Hematopoietic multipotent progenitor cell treated with erythropoietin and hydrocortisone succinate and interleukin-3 and kit ligand, for 8 days (in vitro differentiated cells): ENCODE measurements at places on chromosomes 12 and 14.

- DNase-seq = no peak
Observed at GRCh38 chr12:10688042-10688441, 14.2 kb upstream of the STYK1 start.

GRCh38 chr12:96193725-96194575 is at the start of gene ELK3:
ELK3 (plus strand) TSS chr12:96194375.
- peak; percentile 45 for DNase-seq

GRCh38 chr14:37587131-37587803 is 7.8 kb downstream of the FOXA1 start:
- DNase-seq = no peak

GRCh38 chr14:101501341-101501740 is 60.0 kb upstream of the DIO3 start:
- DNase-seq = no peak

DNA sequence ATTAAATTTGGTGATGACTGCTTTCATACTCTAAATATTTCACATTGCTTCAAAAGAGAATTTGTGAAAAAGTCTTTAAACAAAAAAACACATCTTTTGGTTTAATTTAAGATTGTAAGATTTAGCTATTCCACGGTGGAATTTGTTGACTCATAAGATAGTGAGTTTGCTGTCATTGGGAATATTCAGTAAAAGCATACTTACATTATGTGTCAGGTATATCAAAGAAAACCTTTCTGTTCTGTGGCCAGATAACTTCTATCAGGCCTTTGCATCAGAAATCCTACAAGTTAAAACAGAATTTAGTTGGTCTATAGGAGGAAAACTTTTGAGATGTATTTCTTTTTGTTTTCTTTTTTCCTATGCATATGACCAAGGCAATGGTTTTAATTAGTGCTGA is 148.8 kb upstream of the E2F7 start:
- DNase-seq = no peak

DNA sequence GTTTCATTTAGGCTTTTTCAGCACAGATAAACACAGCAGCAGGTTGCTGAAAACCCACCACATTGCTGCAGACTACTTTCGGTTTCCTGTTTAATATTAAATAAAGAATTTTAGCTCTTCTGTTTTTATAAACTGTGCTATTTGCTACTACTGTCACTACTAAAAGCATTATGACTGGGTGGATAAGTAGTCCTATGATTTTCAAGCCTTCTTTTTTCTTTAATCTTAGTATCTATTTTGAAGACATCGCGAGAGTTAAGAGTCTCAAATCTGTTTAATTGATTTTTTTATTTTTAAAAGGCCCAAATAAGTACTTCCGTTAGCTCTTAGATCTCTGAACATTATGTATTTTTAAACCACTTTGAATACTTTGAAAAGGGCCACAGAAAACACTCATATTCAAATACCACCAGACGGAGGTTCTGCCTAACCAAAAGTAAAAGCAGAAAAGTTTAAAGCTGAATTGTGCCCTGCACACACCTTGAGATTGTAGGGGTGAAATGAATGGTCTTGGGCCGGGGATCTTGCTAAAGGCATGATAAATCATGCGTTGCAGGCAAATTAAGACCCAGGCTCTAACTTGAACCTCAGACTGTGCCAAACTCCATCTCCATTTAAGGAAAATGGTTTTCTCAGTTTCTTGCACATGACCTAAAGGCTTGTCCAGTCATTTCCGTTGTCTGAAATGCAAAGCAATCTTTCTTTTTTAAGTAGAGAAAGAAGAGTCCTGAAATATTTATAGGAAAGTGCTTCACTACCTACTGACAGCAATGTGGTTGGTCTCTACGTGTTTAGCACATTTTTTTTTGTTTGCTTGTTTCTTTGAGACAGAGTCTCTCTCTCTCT is 13.6 kb upstream of the FOXN3 start:
- peak; percentile 38 for DNase-seq

- DNase-seq = no peak
Observed at GRCh38 chr12:89092297-89092696, 260.0 kb downstream of the DUSP6 start.

DNA sequence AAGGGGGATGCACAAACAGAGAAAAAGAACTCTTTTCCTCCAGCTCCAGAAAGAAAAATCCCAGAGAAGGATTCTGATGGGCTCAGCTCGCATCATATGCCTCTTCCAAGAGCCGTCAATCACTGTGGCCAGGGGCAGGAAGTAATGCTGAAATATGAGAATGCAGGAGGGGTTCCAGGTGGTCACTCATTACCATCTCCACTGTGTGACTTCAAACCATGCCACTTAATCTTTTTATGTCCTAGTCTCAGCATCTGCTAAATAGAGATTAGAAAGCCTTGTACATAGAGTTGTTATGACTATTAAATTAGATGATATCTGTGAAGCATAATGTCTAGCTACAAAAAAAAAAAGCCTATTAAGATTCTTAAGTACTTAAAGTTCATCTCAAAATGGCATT is 65.6 kb upstream of the FICD start:
- no peak for DNase-seq

- DNase-seq = peak; percentile 29
Observed at GRCh38 chr12:11719678-11720099, 70.2 kb downstream of the ETV6 start.

DNA sequence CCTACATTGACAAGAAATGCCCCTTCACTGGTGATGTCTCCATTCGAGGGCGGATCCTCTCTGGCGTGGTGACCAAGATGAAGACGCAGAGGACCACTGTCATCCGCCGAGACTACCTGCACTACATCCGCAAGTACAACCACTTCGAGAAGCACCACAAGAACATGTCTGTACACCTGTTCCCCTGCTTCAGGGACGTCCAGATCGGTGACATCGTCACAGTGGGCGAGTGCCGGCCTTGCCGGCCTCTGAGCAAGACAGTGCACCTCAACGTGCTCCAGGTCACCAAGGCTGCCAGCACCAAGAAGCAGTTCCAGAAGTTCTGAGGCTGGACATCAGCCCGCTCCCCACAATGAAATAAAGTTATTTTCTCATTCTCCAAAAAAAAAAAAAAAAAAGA is 2.8 kb downstream of the GOLGA3 start:
- no peak for DNase-seq

- no peak for DNase-seq
Observed at GRCh38 chr12:67661311-67662021, 12.9 kb downstream of the DYRK2 start.

DNA sequence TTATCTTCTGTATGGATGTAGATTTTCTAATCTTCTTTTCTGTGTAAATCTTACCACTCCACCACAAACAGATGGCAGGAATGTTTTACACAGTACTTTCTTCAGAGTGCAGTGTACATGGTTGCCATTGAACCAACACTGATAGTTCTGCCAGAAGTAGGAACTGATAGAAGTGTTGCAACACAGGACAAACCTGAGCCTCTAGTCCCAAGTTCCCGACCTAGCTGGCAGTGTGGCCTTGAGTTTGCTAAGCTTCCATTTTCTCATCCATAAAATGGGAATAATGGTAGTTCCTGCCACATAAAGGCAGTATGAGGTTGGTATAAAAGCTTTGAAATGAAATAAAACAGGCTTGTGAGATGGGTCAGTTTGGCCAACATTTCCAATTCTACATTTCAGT is 50.8 kb upstream of the SAV1 start:
- no peak for DNase-seq

DNA sequence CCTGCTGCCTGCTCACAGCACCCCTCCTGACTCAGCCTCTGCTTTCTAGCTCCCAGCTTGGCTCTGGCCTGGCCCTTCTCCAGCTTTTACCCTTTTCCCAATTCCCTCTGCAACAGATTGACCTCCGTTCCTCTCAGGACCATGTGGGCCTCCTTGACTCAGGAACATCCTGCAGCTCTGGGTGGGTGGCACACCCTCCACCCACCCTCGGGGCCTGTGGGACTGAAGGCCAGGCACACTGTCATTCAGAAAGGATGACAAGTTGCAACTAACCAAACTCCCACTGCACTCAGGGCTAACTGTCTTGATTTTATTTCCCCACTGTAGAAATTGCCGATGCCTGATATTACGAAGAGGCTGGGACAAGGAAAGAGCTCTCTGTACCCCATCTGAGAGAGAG is 59.4 kb downstream of the HELB start:
- DNase-seq = no peak

GRCh38 chr14:94395282-94395887 is 7.0 kb upstream of the SERPINA1 start:
- DNase-seq = no peak

DNA sequence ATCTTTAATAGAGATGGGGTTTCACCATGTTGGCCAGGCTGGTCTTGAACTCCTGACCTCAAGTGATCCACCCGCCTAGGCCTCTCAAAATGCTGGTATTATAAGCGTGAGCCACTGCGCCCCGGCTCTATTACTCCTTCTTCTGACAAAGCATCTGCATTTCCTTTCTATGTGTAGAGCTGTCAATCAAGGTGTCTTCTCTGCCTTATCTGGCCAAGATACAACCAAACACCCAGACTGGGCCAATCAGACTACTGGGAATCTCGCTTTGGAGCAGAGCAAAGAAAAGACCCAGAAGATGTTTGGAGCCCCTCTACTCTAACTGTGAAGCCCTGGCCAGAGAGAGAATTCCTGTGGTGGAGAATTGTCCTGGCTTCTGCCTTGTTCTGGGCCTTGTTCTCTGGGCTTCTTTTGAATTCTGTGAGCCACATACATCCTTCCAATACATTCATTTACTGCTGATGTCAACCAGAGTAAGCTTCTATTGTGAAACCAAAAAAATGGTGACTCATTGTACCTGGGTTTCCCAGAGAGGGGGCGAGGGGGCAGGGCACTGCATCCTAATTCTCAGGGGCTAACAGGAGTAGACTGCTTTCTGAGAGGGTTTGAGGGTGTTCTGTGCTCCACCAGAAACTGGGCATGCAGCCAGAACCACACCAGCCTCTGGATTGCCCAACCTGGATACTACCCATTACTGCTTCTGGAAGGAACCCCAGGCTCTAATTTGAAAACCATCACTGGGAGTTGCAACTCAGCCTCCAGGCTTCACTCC is 18.8 kb upstream of the FLVCR2 start:
- peak; percentile 25 for DNase-seq

DNA sequence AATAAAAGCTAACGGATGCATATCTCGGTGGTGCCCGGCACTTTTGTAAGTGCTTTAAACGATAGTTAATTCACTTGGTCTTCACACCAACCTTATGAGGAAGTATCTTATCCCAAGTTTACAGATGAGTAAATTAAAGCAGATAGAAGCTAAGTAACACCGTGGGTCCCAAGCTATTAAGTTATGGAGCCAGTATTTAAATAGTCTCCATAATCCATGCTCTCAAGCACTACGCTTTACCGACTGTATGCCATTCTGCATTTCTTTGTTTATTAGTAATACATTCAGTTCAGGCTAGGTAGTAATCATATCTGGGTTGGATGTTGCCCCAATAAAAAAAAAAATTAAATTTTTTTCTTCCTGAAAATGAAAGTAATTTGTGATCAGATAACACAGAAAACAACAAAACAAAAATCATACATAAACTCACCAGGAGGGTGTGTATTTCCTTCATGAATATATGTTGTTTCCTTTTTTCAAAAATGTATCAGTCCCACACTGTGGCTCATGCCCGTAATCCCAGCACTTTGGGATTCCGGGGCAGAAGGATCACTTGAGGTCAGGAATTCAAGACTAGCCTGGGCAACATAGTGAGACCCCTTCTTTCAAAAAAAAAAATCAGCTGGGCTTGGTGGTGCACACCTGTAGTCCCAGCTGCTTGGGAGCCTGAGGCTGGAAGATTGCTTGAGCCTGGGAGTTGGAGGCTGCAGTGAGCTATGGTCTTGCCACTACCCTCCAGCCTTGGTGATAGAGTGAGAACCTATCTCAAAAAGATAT is 1.4 kb upstream of the M6PR start:
- peak; percentile 49 for DNase-seq

GRCh38 chr12:68031881-68032739 is 42.9 kb downstream of the IFNG-AS1 start:
- DNase-seq = no peak

DNA sequence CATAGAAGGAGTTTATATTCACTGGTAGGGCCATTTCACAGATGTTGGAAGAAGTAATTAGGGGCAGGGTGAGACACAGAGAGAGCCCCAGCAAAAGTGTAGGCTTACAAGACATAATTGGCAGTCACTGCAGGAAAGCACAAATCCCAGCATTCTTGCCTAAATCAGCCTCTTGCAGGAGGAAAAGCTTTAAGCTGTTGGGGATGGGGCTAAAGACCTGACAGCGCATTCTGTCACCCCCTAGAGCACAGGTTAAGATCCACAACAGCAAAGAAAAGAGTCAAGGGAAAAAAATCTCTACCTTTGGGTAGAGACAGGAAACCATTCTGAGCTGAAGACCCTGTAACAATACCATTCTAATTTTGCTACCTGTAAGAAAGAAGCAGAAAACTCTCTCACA is 409.0 kb downstream of the DAD1 start:
- DNase-seq = no peak

- no peak for DNase-seq
Observed at GRCh38 chr14:74141703-74142102, 56.9 kb downstream of the LIN52 start.

GRCh38 chr14:75630695-75631452 is 29.8 kb downstream of the ERG28 start:
- DNase-seq = no peak

DNA sequence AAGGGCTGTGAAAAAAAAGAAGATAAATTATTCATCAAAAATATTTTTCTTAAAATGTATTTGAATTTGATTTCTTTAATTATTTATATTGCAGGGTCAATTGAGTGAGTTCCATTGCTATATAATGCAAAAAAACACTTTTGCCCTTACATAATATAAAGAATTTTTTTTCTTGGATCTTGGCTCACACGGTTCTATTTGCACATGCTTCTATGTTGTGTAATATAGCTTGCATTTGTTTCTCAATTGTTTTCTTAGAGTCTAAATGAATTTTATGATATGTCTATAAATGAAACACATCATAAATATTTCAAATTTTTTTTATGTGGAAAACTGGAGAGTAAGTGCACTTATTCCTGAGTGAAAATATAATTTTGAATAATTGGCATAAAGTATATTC is 694.2 kb downstream of the SLC6A15 start:
- no peak for DNase-seq

GRCh38 chr14:99698642-99699041 is 14.5 kb downstream of the CYP46A1 start:
- DNase-seq = no peak

DNA sequence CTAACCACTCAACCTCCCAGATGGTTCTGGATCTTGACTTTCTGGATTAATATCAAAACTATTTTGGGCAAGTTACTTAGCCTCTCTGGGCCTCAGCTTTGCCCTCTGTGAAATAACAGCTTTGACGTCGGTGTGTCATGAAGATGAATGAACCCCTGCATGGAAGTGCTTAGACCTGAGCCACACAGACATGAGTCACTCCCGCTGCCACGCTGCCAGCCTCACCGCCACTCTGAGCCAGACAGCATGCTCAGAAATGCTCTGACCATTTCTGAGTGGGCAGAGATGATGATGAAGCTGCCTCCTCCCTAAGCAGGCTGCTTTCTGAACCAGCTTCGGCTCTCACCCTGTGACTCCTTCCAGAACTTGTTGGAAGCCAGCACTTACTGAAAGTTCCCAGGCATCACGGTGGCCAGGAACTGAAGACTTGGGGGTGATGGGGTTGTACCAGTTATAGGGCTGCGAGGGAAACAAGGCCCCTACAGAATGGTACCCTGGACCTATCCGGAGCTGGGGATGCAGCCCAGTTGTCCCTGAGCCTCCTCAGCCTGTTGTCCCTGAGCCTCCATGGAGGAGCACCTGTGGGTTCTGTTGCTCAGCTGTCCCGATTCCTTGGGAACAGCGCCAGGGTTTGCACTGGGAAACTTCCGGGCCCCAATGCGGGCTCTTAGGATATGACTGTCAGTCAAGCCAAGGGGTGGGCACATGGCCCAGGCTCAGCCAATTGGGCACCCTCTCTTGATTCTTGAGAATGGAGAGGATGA is 2.0 kb upstream of the CCDC197 start:
- DNase-seq = no peak
